ENCODE measurements at places on chromosomes 7 and 10.

DNA sequence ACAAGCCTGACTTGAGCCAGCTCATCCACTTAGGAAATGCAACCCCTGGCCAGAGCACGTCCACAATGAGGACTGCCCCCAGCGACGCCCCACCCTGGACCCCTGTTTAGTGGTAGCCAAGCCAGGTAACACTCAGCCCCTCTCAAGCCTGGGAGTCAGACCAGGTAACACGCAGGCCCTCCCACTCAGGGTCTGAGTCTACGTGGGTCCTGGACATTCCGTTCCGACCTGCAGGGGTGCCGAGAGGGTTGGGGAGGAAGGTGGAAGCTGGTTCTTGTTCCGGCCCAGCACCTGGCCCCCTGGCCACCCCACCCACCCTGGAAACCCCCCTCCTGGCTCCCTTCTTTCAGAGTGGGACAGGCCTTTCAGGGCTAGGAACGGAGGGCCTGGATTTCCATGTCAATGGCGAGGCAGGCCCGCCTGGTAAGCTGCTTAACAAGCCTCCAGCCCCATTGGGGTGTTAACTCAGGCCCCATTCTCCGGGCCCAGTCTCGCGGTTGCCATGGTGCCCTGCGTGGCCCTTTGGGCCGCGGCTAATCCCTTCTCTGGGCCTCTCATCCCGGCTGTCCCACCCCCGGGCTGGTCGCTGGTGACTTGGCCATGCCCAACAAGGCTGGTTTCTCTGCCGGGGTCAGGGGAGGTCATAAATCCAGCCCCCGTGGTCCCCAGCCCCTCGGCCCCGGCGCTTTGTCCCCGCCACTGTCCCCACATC lies 19.7 kb upstream of the LFNG start:
- DNase-seq: peak; percentile 74

GRCh38 chr10:49106451-49106850 lies 8.9 kb downstream of the VSTM4 start:
- no peak for DNase-seq

DNA sequence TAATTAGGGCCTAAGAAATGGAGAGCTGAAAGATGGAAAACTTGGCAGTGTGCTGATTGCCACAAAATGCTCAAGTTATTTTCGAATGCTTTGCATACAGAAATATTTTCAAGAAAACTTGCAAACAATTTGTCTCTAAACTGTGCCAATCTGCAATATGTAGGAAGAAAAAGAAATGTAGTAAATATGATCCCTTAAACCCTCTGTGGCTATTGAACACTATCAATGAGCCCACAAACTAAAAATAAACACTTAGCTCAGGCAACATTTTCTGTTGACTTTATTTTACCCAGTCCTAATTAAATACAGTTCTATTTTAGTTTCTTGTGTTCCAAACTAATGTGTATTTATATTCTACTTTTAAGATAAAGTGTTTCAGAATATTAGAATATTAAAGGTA lies 342.1 kb downstream of the SEMA3D start:
- DNase-seq: no peak

DNA sequence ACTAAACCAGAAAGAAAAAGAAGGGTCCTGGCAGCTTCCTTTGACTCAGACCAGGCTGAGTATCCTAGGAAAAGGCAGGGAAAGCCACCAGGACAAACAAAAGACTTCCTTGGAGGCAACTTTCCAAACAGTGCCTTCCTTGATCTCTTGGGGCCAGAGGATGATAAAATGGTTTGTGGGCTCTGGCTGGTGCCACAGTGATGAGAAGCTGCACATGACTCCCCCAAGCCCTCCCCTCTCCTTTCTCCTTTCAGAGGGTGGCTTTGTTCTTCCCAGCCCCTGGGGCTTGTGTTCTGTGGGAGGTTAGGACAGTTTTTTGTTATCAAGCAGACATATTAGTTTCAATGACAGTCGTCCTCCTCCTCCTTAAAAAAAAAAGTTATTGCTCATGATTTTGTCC lies 183.2 kb downstream of the SEM1 start:
- no peak for DNase-seq

DNA sequence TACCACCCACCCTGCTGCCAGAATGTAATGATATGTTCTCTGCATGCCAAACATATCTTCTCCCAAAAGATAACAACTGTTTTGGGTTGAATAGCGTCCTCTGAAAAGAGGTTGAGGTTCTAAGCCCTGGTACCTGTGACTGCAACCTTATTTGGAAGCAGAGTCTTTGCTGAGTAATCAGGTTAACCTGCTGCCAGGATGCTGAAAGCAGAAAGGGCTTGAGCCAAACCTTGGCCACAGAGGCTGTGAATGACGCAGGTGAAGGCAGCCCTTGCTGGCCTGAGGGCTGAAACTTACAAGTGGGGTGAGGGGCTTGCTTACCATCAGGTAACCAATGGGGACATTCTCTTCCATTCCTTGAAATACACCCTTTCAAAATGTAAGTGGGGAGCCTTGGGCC lies 151.8 kb upstream of the RHEB start:
- DNase-seq: peak; percentile 53

GRCh38 chr7:150948791-150949251 lies 29.3 kb downstream of the KCNH2 start:
- DNase-seq: no peak

GRCh38 chr7:38585572-38586354 lies 45.4 kb downstream of the AMPH start:
- no peak for DNase-seq

DNA sequence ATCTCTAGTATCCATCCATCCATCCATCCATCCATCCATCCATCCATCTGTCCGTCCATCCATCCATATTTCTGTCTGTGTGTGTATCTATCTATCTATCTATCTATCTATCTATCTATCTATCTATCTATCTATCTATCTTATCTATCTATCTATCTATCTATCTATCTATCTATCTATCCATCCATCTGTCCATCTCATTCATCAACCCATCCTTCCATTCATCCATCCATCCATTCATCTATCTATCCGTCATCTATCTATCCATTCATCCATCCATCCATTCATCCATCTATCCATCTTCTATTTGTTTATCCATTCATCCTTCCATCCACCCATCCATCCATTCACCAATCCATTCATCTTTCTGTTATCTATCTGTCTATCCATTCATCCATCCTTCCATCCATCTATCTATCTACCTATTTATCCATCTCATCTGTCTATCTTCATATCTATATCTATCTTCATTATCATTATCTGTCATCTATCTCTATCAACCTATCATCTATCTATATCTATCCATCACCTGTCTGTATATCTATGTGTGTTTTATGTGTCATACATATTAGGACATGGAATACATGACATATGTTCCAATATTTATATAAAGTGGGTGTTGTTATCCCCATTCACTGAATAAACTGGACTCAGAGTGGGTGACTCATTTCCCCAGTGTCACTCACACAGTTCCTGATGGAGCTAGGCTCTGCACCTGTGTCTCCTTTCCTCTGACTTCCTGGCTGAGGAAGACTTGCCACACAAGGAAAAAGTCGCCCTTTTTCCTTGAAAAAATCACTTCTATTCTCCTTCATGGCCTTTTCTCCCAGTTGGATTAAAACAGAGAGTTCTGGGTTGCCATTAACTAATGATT lies 200.1 kb downstream of the CCDC3 start:
- no peak for DNase-seq

Measured in GM23338 (cell line).